ENCODE measurements at places on chromosomes 2 and 18. TPM values are rescaled to one million over a fixed set of nuclear protein-coding genes. Genes with fewer than 3 reads are reported as not detected.

Gene KLHL30
- total RNA-seq, result 0.13 TPM

Gene PDE6D
- total RNA-seq, result 23.6 TPM

Gene XRCC5
- 197 TPM for total RNA-seq

Gene PJVK
- total RNA-seq, result 0.70 TPM

Gene APOB
- total RNA-seq, result not detected

Gene GALNT3
- total RNA-seq, result not detected

Gene C2orf68
- total RNA-seq, result 19.6 TPM

Gene VWA3B
- total RNA-seq, result not detected

Gene FEV
- not detected for total RNA-seq

Gene FRZB
- total RNA-seq, result 0.03 TPM

Gene ALPP
- 0.56 TPM for total RNA-seq

Gene SERPINB7
- total RNA-seq, result 1.9 TPM

Gene FOXI3
- not detected for total RNA-seq

Gene SERPINB3
- total RNA-seq, result not detected

Gene RPRM
- not detected for total RNA-seq

Gene SH3RF3
- total RNA-seq, result 0.39 TPM

Gene ZSWIM2
- not detected for total RNA-seq

Gene POTEC
- not detected for total RNA-seq

Gene ERICH2
- total RNA-seq, result not detected

Gene CPSF3
- total RNA-seq, result 45.3 TPM

Gene ETAA1
- total RNA-seq, result 10.7 TPM

Data from A549 treated with RU486 at 1 μM for 4 hours (cell line).